ENCODE measurements at places on chromosomes 7 and 10.

DNA sequence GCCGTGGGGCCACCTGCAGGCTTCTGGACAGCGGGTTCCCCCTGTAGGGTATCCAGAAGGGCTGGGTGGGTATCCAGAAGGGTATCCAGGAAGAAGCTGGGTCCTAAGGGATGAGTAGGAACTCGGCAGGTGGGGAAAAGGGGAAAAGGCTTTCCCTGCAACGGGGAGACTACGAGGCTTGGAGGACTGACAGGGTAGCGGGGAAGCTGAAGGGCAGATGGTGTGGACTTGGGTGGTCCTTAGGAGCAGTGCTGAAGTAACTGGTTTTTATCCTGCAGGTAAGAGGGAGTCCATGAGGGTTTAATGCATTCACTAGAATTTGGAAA lies 525 bp downstream of the UBE2D4 start:
- no peak for DNase-seq

DNA sequence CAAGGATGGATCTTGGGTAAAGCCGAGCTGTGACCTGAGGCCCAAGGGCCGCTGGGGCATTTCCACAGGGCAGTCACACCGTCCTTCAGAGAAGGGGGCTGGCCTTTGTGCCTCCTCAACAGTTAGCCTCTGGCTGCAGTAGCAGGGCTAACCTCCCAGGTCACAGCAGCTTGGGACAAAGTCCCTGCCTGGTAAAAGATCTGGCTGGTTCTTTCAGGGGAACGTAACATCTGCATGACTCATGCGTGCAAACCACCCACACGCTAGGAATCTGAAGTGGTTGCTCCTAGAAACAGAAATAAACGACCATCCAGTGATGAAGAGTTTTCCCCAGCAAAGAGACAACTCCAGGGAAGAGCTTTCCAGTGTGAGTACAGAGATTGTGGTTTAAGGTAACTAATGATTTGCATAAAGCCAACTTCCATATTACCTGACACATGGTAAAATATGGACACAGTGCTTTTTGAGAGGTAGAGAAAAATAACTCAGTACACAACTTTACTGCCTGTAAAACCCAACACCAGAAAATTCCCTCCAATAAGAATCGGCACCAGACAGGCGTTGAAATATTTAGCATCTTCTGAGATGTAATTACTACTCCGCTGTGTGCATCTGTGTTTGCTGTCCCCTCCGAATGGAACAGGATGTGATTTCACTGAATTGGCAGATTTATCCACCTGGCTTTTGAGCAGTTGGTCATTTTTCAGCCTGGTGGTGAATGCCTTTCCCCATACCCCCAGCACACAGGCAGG lies 84.9 kb upstream of the ADRB1 start:
- peak; percentile 75 for DNase-seq

DNA sequence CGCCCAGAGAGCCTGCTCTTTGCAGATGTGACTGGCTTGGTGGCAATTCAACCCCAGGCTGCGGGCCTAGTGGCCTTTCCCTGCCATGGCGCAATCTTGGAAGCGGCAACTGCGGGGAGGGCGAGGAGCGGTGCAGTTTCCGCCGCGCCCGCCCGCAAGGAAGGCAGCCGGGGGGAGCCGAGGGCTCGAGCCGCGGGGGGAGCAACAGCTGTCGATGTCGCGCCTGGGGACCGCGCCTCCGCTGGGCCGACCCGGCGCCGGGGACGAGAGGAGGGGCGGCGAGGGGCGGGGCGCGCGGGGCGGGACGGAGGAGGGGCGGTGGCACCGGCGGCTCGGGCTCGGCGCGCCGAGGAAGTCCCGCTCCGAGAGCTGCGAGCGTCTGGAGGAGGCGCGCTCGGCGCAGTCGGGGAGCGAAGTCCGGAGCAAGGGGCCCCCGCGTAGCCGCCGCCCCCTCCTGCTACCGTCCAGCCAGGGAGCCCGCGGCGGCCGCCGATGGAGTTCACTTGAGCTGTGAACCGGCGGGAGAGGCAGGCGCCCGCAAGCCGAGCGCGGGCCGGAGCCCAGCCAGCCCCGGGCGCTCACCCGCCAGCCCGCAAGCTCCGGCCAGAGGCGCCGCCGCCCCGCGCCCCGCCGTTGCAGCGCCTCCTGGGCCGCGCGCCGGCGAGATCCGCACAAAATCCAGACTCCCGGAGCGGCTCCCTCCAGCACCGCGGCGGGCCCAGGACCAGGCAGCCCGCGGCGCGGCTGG lies 438.1 kb upstream of the GALNT17 start:
- no peak for DNase-seq

DNA sequence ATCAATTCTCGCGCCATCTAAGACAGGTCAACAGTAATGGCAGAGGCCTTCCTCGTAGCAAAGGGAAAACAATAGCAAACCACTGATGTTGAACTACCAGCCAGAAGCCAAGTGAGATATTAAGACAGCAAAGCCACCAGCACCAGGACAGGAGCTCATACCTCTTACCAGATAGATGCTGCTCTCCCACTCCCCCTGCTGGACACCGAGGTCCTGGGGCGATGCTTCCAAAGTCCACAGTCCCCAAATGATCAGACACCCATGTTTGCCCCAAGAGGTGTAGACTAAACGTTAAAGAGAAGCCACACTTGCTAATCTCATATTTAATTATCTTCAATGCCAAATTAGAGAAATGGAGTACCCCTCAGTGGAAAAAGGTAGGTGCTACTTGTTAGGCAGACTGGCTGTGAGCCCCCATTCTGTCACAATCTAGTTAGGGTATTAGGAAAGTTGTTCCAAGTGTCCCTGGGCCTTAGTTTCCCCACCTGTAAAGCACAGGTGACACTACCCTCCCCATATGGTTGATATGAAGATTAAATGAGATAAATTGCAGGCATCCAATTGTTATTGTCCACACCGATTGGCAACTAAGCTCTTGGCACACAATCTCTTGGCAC lies 39.9 kb downstream of the TOMM7 start:
- no peak for DNase-seq

DNA sequence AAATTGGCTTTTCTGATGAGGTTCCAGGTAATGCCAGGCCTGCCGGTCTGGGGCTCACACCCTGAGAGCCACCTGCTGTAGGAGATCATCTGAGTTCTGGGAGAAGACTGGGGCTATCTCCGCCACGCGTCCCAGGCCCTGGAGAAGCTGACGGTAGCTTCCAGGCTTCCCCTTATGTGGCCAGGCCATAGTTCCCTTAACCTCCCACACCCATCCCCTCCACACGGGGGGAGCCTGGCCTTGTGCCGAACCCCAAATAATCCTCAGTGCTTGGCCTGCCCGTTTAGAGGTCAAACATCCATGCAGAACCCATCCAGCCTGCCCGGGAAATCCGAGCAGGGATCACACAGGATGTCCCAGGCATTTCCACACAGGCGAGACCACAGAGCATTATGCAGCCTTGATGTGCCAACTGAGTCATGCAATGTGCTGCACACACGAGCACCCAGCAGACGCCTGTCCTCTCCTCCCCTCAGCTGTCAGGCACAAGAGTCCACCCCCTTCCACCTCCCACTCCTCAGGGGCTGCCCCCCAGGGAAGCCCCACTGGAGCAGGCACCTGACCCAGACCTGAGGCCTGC lies 176.2 kb downstream of the PRKAG2 start:
- DNase-seq, result no peak

DNA sequence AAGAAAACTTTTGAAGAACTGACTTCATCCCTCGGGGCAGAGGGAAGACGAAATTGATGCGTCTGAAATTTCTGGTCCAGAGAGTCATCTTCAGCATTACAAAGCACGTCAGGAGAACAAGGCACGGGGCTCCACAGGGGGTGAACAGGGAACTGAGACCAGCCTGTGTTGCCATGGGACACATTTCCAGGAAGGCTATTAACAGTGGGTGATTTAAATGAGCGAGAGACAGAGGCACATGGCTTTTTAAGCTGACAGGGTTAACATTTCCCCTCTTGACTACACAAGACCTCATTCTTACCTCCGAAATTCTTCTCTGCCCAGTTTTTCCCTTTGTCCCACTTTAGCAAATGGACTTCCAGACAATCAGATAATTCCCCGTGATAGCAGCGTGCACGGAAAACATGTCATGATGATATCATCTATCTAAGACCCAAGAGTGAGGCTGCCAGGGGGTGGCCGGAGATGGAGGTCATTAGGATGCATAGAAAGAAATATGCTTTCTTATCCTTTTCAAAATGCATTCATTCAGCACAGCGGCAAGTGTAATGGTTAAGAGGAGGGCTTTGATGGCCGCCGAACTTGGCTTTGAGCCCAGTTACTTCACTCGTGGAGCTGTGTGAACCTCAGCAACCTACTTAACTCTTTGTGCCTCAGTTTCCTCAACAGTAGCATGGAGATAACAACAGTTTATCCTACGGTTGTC lies 248.0 kb downstream of the PRPF18 start:
- no peak for DNase-seq

- no peak for DNase-seq
These were observed 821.6 kb downstream of the GRID1 start for GRCh38 chr10:85544956-85545355.

- DNase-seq, result no peak
These were observed 32.6 kb downstream of the NIPSNAP2 start for GRCh38 chr7:55996856-55997500.

Measured in smooth muscle cell of the brain vasculature (primary cell).